ENCODE measurements at places on chromosomes 16 and 17. TPM values are rescaled to one million over a fixed set of nuclear protein-coding genes. Genes with fewer than 3 reads are reported as not detected.

The CCL1 gene
- not detected for total RNA-seq

The GSDMA gene
- not detected for total RNA-seq

The SLC38A8 gene
- total RNA-seq, result not detected

The MBTD1 gene
- 2.8 TPM for total RNA-seq

The PSMD11 gene
- total RNA-seq, result 56.3 TPM

The MYO15B gene
- total RNA-seq, result 2.0 TPM
